Myocyte (in vitro differentiated cells): ENCODE measurements at places on chromosomes 1 and 21.

DNA sequence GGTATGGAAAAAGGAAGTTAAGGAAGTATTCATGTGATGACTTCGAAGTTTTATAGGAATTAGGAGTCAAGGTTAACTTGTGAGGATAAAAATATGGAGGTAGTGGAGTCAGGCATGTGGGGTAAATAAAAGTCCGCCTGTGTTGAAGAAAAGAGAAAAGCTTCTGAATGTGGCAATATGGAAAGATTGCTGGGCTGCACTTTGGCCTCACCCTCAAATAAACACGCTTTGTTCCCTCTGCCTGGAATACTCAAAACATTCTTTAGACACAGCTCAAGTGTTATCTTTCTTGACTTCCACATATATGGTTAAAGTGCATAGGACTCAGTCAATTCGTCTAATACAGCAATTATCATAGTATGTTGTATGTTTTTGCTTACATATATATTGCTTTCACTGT lies 137.7 kb downstream of the PLA2G4A start:
- no peak for DNase-seq

DNA sequence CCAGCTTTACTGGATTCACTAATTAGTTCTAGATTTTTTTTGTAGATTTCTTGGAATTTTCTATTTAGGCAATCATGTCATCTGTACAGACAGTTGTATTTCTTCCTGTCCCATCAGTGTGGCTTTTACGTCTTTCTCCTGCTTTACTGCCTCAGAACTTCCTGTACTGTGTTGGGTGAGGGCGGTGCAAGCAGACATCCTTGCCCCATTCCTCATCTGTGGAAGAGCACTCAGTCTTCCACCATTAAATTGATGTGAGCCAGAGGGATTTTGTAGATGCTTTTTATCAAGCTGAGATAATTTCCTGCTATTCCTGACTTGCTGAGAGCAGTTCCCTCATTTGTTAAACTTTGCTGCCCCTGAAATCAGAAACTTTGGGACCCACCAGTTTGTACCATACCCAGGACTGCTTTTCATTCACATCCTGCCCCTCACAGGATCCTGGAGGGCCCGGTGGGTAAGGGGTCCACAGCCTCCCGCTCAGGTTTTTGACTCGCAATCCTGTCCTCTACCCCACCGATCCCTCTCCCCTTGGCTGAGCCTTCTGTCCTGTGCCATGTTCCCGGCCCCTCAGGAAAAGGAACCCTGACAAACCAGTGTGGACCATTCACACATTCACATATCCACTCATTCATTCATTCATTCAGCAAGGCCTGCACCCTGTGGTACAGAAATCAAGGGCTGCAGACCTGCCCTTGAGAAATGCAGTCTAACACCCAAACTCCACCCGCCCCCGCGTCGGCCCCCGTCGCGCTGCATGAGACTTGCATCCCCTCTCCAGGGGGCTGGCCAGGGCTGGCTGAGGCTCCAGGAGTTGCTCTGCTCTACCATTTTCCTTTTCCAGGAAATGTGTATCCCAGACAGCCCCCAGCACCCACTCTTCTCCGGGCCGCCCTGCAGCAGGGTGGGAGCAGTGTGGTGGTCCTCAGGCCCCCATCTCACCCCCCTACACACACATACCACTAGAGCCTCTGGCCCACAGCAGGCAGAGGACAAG lies 246.5 kb upstream of the VAMP3 start:
- no peak for DNase-seq

- DNase-seq: peak; percentile 55
Observed at GRCh38 chr1:1989789-1990188, 13.8 kb downstream of the CFAP74 start.

DNA sequence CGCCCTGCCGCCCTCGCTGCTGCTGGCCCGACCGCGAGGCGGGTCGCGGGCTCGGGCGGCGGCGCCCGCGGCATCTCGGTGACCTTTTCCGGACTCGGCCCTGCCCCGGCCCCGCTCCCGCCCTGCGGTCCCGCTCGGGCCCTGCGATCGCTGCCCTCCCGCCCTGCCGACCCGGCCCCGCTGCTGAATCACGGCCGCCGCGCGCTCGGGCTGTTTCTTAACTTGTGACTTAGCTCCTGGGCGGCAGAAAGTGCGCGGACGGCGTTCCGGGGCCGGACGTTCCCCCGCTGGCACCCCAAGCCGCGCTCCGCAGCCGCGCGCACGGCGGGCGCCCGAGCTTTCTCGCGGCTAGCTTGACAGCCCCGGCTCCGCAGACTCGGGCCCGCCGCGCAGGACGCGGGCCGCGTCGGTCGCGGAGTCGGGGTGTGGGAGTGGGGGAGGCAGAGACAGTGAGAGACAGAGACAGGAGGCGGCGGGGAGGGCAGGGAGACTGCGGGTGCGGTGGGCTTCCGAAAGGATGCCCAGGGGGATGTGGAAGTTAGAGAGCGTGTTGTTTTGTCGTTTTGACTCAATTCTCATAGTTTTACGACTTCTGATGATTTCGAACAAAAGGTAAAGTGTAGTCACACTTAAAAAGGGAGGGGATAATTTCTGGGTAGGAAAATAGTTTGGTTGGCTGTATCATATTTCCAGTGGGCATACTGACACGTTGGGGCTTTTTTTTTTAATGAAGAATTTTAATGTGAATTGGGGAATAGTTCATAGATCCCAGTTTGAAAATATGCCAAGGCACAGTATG lies 49.8 kb downstream of the PRDM2 start:
- peak; percentile 59 for DNase-seq

DNA sequence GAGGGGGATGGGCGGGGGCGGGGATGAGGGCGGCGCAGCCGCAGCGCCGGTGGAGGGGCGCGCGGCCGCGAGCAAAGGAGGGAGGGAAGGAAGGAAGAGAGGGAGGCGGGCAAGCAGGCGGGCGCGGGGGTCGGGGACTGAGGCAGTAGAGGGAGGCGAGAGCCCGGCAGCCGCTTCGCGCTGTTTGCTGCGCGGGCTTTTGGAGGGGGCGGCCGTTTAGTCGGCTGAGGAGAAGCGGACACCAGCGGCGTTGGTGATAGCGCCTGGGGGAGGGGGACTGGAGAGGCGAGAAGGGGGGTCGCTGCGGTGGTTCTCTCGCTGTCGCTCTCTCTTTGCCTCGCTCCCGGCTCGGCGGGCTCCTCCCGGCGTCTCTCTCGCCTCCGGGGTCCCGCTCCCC lies at the start of gene HS2ST1:
Gene HS2ST1 (plus strand): TSS at position 35 of the 397 bp plus-strand sequence.
- DNase-seq: no peak

GRCh38 chr21:44086636-44087425 lies 20.4 kb upstream of the PWP2 start:
- DNase-seq: no peak

- no peak for DNase-seq
Observed at GRCh38 chr1:15137809-15138208, 15.7 kb upstream of the TMEM51 start.

DNA sequence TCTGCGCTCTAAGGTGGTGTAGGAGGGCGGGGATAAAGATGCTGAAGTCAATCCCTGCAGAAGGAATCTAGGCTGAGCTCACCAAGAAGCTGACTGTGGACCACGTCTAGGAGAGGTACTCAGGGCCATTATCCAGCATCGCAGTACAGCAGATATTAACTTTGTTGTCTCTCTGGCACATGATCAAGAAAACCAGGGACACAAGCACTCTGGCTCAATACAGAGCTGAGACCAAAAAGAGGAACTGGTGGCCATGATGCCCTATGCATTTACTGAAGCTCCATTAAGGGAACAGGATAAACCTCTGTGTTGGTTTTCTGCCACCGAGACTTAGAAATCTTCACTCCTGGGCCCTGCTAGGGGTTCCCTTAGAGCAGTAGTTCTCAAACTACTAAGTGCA lies 38.0 kb upstream of the ANGPTL7 start:
- DNase-seq: no peak

GRCh38 chr1:27590917-27591508 lies 12.9 kb downstream of the AHDC1 start:
- DNase-seq: no peak
